ENCODE measurements at places on chromosomes 6 and 20.

DNA sequence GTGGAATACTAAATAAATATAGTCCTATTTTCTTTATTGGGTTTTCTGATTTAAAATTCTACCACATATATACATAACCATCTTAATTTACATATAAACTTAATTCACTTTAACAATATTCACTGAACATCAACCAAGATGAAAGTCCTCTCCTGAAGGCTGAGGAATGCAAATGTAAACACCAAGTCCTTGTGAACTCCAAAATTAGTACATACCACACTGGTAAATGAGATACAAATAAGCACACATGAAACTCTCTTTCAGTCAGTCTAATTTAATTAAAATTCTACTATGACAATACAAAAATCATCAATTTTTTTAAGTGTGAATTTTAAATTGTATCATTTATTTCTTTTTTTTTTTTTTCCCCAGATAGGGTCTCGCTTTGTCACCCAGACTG lies 205.1 kb upstream of the RUNX2 start:
- DNase-seq, result no peak

GRCh38 chr6:15496345-15497131 lies 166.3 kb downstream of the DTNBP1 start:
- DNase-seq, result no peak

DNA sequence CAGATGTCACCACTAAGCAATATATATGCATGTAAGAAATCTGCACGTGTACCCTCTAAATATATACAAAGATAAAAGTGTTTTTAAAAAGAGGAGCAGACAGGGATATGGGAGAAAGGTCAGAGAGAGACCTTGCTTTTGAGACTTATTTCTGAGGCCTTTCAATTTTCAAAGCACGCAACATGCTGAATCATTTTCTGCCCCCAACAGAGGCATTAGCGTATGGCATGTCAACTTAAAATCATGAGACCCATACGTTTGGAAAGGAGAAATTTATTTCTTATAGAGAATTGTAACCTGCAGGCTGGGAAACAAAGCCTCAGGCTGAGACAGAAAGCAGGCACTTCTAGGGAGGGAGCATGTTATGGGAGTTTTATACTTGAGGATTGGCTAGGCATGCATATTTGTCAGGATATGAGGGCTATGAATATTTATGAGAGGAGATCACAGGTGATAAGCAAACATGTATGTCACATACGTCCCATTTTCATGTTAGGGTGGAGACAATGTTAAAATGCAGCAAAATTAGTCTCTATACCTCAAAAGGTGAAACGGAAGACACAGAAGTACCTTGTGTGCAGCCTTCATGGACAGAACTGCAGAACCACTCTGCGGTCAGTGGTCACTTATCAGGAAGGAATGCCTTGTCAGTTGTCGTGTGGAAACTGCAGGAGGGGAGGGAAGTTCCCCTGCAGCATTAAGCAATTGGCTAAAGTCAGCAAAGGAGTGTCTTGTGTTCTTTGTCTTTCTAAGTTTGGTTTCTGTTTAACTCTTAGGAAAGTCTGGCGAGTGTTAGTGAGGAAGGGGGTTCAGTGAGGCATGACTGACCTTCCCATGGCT lies 6.3 kb upstream of the GABRR2 start:
- peak; percentile 24 for DNase-seq

DNA sequence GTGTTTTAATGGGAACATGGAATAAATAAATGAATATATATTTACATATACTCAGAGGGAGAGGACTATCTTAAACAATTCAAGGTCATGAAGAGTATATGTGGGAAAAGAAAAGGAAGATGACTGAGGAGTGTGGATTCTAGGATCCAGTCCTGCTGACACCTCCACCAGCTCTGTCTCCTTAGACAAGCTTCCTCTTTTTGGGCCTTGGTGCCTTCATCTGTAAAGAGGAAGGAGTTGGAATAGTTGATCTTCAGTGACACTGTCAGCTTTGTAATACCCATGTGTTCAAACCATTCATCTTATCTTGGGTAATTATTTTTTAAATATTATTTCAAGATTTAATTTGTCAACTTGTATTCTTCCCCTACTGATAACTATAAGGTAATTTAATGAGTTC lies 338.0 kb downstream of the ADGRB3 start:
- DNase-seq, result no peak

GRCh38 chr6:31769684-31770371 lies 7.3 kb downstream of the VWA7 start:
- DNase-seq, result peak; percentile 76

All from MM.1S (cell line).